Small intestine (tissue), 16 donors: ENCODE measurements at places on chromosomes 12 and 14.

DNA sequence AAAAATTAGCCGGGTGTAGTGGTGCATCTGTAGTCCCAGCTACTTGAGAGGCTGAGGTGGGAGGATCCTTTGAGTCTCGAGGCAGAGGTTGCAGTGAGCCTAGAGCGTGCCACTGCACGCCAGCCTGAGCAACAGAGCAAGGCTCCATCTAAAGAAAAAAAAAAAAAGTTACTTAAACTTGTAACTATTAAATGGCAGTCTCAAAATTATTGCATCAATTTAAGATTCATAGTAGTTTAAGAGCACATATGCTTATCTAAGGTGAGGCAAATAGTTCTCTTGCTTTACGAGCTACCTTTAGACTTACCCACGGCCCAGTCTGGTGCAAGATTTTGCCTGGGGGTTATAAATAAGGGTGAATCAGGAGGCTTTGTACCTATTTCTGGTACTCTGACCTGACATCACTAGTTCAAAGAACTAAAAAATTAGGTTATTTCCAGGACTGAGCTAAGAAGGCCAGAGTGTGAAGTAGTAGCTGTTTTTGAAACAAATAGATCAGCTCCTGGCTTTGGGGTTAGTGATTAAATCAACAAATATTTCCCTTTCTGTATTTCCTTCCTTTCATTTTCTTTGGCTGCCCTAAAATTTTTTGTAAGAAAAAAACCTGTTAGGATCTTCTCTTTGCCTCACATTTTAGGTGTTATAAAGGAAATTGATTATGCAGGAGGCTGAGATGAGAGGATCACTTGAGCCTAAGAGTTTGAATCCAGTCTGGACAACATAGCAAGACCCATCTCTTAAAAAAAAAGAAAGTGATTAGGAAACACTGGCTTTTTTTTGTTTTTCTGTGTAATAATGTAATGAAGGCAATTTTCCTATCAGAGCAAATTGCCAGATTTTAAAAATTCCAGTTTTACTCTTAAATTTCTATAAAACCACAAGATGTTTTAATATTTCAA is 3.6 kb downstream of the MGAT2 start:
- DNase-seq: peak; percentile 65

DNA sequence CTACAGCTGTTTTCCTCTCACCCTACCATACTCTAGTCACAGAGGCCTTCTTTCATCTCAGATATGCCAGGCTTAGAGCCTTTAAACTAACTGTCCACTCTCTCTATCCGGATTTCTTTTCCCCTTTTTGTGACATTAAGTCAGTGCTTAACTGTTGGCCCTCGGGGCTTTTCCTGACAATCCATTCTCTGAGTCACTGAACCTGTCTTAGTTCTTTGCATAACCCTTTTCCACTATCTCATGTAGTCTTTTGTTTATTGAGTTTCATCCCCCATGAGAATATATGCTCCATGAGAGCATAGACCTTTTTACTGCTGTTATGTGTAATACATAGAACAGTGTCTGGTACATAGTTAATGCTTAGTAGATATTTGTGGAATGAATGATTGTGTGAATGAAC is 68.7 kb downstream of the PLEKHA5 start:
- no peak for DNase-seq

DNA sequence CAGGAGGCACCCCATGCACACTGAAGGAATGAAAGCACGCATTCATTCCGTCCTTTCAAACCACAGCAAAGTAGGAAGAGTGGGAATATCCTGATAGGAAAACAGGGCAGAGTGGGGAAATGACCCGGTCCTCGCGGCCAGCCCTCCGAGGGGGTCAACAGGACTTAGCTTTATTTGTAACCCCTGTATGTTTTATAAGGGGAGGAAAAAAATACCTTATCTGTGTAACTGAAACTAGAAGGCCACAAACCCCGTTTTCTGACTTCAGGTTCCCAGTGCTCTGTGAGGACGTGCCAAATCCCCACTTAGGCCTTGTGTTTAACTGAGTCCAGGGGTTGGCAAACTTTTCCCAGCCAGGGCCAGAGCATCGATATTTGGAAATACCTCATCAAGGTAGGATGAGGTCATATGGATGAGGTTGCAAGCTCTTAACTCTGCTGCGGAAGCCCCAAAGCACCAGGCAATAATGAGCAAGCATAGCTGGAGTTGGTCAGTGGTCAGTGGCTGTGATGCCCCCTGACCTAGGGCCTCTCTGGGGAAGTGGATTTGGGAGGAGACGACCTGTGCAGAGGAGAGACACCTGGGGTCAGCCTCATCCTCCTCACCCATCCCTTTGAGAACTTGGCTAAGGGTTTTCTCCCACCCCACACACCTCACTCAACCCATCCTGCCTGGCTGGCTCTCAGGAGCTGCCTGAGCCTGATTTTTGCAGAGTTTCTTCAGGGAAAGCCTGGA is 58.5 kb downstream of the RBM19 start:
- no peak for DNase-seq

- DNase-seq: no peak
These were observed 48.0 kb downstream of the FOXN4 start for GRCh38 chr12:109261087-109261486.

DNA sequence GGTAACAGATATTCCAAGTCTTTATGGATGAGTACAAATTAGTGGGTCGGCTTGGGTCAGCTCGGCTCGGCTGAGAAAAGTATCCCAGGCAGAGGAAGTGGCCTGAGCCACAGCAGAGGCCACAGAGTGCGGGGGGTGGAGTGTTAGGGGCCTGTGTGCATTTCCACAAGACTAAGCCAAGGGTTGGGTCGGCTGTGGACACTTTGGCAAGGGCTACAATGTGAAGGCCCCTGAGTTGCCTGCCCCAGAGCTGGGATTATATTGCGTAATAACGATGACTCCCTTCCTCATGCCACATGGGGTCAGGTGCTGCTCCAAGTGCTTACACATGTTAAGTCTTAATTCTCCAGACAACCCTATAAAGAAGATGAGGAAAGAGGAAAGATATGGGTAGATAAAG is 11.4 kb downstream of the EVL start:
- DNase-seq: no peak

GRCh38 chr14:26621364-26621763 is 23.5 kb upstream of the NOVA1 start:
- no peak for DNase-seq

DNA sequence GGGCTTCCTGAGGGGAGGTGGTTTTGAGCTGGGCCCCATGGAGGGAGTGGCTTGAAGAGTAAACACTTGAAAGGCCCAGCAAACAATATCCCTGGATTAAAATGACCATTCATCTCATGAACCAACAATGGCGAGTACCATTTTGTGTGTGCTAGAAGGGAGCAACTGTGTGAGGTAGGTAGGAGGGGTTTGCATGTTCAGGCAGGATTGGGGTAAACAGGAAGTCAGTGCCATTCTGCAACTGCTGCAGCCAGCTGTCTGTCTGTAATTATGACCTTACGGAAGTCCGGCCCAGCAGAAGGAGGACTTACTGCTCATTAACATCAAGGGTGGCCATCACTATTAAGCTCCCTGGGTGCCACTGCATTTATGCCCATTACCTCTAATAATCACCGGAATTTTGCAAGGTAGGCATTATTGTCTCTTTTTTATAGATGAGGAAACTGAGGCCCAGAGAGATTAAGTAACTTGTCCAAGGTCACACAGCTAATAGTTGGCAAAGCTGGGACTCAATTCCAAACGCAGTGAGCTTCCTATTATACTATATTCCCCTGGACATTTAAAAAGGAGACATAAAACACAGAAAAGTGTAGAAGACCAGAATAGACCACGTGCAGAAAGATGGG is 16.6 kb upstream of the IFI27L2 start:
- DNase-seq: no peak

GRCh38 chr14:104795781-104796686 is 486 bp upstream of the AKT1 start:
- DNase-seq: peak; percentile 81

- DNase-seq: no peak
These were observed 70.7 kb upstream of the PSMA6 start for GRCh38 chr14:35221462-35221861.
